ENCODE measurements at places on chromosomes 4 and X.
A peak's percentile ranks its signal among the peaks of the same experiment; 100 is the strongest.

GRCh38 chrX:145687146-145687545, 130.5 kb upstream of the SLITRK2 start:
- DNase-seq: no peak

DNA sequence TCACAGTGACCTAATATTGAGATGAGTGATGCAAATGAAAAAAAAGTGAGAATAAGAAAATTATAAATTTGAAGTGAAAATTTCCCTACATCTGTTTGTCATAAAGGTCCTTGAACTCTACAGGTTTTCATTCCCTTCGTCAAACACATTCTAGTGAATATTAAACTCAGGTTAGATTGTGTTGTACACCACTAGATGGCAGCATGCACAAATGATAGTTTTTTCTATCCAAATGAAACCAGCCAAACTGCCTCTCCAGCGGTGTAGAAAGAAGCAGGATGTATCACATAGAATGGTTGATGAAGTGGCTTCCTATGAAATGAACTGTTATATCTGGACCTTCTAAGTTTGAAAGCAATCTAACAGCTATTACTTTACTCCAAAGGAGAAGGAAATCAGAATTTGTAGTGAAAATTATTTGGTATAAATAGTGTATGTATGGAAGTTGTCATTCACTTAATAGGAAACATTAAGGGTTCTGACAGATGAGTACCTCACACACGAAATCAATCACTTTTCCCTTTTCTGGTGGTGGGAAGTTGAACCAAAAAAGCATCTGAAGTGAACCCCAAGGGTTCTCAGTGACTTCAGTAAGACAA, 382.7 kb downstream of the UNC5C start:
- peak; percentile 34 for DNase-seq

GRCh38 chrX:19829814-19830213, 57.6 kb downstream of the SH3KBP1 start:
- peak; percentile 5 for DNase-seq

DNA sequence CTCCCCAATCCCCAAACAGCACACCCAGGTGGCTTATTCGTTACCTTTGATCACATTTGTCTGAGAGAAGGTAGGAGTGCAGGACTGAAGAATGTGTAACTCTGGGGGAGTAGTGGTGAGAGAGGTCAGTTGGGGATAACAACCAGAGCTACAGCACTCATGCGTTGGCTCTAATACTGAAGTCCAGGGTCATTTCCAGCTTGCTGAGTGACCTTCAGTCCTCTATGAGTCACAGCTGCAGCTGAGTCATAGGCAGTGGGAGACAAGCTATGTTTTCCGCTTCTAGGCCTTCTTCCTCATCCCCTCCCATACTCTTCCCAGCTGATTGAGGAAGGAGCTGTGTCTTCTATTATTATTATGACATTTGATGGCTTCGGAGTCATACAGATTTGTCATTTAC, 31.6 kb upstream of the CT47C1 start:
- no peak for DNase-seq

GRCh38 chrX:79477691-79478090, 110.6 kb upstream of the ITM2A start:
- DNase-seq: no peak

GRCh38 chr4:54217642-54218495, 11.2 kb upstream of the PDGFRA start:
- peak; percentile 66 for DNase-seq

GRCh38 chrX:152821145-152821765, 9.3 kb downstream of the CETN2 start:
- DNase-seq: peak; percentile 18

DNA sequence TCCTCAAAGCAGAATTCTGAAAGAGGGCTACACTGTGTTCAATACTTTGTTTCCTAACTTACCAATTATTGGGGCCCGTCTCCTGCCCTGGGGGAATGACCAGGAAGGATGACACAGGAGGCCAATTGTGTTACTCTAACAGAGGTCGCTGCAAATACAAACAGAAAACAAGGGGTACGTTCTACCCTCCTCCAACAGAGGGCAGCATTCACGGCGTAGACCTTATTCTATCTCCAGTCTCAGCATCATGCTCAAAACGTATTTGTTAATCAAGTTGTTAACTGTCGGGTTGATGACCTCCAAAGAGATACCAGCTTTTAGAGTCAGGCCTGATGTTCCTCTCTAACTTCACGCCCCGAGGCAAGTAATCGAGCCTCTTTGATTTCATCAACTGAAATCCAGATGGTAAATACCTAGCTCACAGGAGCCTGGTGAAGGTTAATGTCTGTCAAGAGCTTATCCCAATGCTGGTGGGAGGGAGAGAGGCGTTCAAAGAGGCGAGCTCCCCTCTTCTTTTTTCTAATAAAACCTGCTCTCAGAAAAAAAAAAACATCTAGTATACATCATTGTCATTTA, 181.0 kb upstream of the KCNIP4 start:
- no peak for DNase-seq

GRCh38 chrX:139889760-139890159, 43.1 kb downstream of the ATP11C start:
- no peak for DNase-seq

DNA sequence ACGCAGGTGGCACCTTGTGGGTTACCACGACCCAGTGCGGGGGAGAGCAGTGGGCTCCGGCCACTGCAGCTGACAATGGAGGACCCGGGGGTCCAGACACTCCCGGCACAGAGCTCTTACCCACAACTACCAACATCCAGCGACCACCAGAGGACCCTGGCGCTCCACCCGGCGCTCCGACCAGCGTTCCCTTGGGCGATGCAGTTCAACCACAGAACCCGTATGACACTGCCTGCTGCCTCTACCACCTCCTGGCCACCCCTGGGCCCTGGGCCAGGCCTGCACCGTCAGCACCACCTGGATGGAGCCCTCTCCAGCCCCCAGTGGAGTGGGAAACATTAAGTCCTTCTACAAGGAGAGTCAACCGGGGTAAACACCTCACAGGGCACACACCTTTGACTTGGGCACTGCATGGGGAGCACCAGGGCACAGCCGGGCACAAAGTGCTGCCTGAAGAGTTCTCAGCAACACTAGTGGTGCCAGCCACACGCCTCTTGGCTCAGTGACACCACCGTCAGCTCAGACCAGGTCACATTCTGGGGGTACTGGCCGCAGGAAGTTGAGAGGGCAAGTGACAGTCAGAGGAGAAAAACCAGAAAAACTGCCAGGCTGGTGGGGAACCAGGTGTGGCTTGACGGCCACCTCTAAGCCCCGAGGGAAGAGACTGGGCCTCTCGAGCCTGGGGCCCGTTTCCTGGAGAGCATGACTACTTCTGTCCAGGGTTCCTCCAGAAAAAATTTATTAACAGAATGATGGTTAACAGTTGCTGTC, 2.6 kb downstream of the CTBP1 start:
- no peak for DNase-seq

DNA sequence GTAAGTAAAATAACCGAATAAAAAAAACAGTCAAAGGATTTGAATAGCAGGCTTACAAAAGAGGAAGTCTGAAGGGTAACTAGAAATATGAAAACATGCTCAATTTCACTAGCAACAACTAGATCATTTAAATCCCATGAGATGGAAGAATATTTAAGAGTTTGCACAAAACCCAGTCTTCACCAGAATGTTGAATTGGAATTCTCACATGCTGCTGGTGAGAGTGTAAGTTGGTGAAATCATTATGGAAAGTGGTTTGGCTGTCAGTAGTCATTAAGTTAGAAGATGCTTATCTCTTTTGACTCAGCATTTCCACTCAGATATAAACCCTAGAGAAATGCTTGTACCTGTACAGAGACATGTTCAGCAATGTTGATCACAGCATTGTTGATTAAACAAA, 110.1 kb downstream of the PGRMC2 start:
- no peak for DNase-seq

GRCh38 chr4:119139822-119140252, 4.2 kb downstream of the MYOZ2 start:
- no peak for DNase-seq

GRCh38 chr4:20983763-20984575, 283.7 kb downstream of the PACRGL start:
- DNase-seq: no peak

DNA sequence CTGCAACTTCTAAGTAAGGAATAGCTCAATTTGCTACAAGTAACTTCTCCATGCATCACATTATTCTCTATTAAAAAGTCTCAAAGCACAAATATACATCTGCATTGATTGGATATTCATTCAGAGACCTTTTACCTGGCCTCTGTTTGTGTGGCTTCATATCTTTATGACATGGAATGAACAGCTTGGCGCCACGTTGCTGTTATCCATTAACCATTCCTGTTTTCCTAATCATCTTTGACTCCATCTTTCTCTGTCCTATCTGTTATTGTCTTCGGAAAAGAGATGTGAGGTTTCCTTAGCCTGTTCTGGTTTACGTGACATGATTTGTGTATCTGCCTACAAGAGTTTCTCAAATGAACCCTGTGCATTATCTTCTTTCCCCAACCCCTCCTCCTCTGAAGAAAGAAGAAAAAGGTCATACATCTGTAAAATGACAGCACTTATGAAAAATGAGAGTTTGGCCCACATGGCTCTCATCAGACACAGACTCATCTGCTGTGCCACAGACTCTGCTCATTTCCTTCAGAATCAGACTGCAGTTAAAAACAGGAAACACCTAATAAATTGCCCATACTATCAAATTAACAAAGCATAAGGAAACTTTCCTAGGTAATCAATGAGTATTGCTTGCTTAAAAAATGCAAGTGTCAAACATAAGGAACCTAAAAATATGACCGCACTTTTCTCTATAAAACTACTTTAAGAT, 347.6 kb upstream of the FAM241A start:
- DNase-seq: no peak

- DNase-seq: no peak
Measured at GRCh38 chr4:14701896-14702295, 300.4 kb upstream of the CPEB2 start.

GRCh38 chr4:127214016-127214415, 418.7 kb upstream of the INTU start:
- DNase-seq: no peak

- DNase-seq: no peak
Measured at GRCh38 chr4:19025031-19025430, 1003.5 kb upstream of the LCORL start.

GRCh38 chr4:177321647-177322046, 12.0 kb downstream of the NEIL3 start:
- DNase-seq: no peak

DNA sequence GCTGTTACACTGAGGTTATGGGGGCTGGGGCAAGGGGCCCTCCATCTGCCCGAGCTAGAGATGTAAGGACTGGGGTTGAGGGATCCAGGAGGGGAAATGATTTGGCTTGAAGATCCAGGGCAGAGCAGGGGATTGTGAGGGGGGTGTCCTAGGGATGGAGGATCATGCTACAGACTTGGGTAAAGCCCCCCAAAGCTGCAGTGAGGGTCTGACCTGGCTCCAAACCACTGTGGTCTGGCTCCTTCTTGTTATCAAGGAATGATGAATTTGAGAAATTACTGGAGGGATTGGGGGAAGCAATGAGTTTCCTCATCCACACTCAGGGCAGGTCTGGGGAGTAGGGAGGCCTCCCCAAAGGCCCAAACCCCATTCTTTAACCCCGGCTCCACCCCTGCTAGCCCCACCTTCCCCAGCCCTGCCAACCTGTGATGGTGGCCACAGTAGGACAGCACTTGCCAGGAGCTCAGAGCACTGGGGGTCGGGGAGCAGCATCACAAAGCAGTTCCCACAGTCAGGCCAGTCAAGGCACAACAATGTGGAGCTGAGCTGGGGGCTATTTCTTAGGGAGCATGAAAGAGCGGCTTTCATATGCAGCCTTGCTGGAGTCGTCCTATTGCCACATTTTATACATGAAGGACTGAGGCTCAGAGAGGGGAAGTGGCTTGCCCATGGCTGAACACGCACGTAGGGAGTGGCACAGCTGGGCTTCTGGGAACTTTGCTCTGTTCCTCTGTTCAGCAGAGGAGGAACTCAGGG, 165.5 kb downstream of the EFNB1 start:
- DNase-seq: no peak

DNA sequence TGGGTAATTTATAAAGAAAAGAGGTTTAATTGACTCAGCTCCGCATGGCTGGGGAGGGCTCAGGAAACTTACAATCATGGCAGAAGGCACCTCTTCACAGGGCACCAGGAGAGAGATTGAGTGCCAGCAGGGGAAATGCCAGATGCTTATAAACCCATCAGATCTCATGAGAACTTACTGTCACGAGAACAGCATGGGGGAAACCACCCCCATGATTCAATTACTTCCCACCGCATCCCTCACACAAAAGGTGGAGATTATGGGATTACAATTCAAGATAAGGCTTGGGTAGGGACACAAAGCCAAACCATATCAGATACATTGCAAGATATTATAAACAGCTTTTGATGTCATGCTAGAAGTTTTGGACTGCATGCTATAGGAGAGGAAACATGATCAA, 204.3 kb downstream of the VEGFC start:
- DNase-seq: no peak

- no peak for DNase-seq
Measured at GRCh38 chrX:101080326-101081124, 1.8 kb downstream of the TMEM35A start.

GRCh38 chr4:55517526-55518229, 29.0 kb downstream of the CLOCK start:
- DNase-seq: no peak

GRCh38 chr4:108359986-108360681, 191.4 kb upstream of the LEF1 start:
- no peak for DNase-seq

DNA sequence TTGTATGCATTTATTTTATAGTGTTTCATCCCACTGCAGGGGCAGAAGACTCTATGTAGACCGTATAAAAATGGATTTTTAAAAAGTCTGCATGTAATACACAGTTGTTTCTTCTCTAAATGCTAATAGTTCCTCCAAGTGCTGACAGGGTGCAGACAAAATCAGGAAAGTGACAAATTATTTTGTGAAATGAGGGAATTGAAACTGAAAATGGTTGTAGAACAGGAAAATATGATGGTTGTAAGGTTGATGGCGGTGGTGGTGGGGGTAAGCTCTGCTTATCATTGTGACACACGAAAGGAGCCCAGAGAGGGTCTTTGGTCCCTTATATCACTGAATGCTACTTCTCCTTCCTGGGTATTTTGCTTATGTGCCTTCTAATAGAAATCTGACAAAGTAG, 4.3 kb downstream of the IL15 start:
- DNase-seq: no peak

GRCh38 chrX:20477836-20478524, 211.3 kb upstream of the RPS6KA3 start:
- no peak for DNase-seq

DNA sequence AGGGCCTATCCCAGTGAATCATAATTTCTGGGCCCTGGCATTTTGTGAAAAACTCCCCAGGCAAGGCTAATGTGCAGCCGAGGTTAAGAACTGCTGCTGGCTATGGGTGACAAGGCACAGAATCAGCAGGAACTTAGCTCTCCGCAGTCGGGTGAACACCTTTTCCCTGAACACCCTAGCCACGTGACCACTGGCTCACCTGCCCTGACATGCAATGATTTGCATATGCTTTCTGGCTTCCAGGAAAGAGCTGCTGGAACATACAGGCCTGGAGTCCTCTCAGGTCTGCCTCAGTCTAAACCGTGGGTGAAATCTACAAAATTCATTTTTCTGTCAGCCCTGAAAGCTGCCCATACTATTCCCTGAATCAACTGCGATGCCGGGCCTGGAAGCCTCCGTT, 56.6 kb downstream of the ZNF827 start:
- no peak for DNase-seq

GRCh38 chr4:138611721-138612120, 369.6 kb upstream of the SLC7A11 start:
- DNase-seq: no peak

- DNase-seq: no peak
Measured at GRCh38 chr4:156773648-156774357, 197.8 kb downstream of the PDGFC start.

GRCh38 chrX:150456941-150457340, 93.8 kb downstream of the MAMLD1 start:
- DNase-seq: no peak

- DNase-seq: no peak
Measured at GRCh38 chrX:93673056-93673868, at the start of gene NAP1L3. TSS of gene NAP1L3 (minus strand) at chrX:93673578. CDS start at chrX:93673304, 274 bp downstream.

Data from hematopoietic multipotent progenitor cell treated with erythropoietin and hydrocortisone succinate and interleukin-3 and kit ligand, for 15 days (in vitro differentiated cells).